ENCODE measurements at places on chromosomes 4 and X.
A peak's percentile ranks its signal among the peaks of the same experiment; 100 is the strongest.

GRCh38 chr4:166017804-166018203 lies 144.8 kb downstream of the TLL1 start:
- DNase-seq, result no peak

DNA sequence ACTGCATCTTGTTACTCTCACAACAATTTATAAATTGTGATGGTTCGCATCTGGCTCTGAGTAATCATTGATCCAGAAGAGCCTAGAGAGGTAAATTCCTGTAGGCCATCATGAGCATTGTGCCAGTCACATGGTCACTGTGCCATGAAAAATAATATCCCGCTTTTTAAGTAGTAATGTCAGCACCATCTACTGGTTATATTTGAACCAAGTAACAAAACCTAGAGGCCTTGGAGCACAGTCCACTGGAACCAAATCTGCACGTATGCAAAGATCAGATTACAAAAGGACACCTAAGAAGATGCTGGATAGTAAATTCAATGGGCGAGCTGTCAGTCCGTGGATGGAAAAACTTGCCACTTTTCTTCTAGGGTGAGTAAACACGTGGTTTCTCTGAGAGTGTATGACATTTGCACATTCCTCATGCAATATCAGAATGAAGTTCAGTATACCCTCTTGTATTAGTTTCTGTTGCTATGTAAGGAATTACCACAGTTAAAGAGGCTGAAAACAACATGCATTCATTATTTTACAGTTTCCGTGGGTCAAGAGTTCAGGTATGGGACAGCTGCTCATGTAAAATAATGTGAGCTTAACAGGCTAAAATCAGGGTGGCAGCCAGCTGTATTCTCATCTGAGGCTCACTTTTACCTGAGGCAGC lies 26.8 kb downstream of the FAM114A1 start:
- no peak for DNase-seq

DNA sequence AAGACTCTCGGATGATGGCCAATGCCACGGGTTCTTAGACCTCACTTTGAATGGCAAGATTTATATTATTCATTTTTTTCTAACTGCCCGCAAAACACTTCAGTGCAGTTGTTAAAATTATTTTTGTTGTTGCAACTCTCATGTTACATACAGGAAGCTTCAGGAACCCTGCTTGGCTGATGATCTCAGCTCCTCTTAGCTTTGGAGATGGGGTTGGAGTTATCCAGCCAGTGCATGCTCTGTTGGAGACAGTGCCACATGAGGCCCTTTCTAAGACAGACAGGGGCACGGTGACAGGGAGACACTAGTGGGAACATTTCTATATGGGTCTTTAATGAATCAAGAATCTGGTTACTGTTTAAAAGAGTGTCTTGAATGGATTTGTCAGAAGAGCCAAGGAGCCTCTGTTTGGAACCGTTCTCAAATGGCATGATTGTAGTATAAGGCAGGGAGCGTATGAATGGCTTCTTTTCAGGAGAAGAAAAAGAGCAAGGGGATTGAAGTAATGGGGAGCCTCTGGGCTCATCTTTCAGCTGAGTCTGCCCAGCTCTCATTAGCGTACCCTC lies 61.9 kb upstream of the ENPP6 start:
- DNase-seq, result peak; percentile 14

DNA sequence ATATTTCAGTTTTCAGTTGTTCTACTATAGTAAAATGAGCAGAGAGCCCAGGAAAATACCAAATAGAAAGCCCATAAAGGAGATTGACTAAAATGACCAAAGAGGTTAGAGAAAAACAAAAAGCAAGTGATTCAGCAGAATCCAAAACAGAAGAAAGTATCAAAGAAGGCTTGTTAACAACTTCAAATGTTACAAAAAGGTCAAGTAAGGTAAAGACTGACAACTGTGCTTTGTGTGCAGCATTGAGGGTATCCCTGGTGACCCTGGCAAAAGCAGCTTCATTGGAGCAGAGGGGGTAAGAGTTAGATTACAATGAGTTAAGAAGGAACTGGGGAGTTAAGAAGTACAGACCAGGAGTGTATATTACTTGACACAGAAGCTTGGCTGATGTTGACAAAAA lies 317.9 kb downstream of the OPHN1 start:
- no peak for DNase-seq

All from activated CD8-positive, alpha-beta T cell treated with anti-CD3 and anti-CD28 coated beads, Interleukin-2, amount 10 ng/mL, durations not matched to agents 7 days and 5 days (primary cell).